CD4-positive, alpha-beta T cell (primary cell): ENCODE measurements at places on chromosomes 3 and 15.

DNA sequence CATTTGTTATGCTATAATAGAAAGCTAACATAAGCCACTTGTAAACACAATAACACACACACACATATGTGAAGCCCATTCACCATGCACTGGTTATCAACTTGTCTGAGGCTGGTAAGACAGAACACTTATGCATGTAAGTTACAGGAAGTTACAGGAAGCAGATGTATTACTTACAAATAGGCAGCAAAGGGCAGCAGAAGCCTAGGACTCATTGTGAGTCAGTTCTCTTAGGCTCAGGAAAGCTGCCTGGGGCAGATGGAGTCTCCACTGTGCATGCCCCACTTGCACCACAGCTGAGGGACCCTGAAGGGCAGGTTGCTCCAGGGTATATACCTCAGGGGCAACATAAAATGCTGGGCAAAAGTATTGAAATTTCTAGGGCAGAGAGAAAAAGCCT, 748.8 kb upstream of the CCDC54 start:
- no peak for DNase-seq

- DNase-seq, result no peak
Measured at GRCh38 chr3:32583708-32584107, 13.1 kb upstream of the DYNC1LI1 start.

- no peak for DNase-seq
Measured at GRCh38 chr15:56168394-56168793, 75.3 kb downstream of the RFX7 start.

GRCh38 chr3:50515565-50516439, 12.4 kb upstream of the CACNA2D2 start:
- DNase-seq, result no peak

DNA sequence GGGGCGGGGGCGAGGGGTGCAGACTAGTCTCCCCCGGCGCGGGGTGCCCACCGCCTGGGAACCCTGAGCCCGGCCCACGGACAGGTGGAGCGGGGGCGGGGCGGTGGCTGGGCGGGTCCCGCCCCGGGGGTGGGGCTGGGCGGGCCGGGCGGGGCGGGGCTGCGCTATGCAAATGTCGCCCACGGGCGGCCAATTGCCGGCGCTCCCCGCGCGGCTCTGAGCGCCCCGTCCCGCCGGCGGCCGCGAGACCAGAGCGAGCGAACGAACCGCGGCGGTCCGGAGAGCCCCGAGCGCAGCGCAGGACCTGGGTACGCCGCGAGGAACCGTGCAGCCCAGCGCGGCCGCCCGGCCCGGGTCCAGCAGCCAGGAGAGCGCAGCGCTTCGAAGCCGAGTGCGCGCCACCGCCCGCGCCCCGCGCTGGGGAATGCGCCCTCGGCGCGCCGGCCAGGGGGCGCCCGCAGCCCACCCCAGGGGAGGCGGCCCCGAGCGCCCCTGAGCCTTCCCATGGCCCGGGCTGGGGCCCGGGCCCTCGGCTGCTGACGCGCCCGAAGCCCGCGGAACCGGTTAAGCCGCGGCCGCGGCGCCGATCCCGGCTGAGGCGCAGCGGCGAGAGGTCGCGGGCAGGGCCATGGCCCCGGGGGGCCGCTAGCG, at the start of gene SEMA3F:
Gene SEMA3F, plus strand, starts transcription at position 485 of the 651 bp plus-strand sequence. CDS start 4,299 bp downstream, outside the sequence.
- DNase-seq, result peak; percentile 68

- DNase-seq, result no peak
Measured at GRCh38 chr3:37715976-37716375, 145.7 kb upstream of the CTDSPL start.

- no peak for DNase-seq
Measured at GRCh38 chr3:9473496-9474065, 76.2 kb downstream of the SETD5 start.

- DNase-seq, result no peak
Measured at GRCh38 chr3:16386561-16386960, 121.5 kb downstream of the OXNAD1 start.

DNA sequence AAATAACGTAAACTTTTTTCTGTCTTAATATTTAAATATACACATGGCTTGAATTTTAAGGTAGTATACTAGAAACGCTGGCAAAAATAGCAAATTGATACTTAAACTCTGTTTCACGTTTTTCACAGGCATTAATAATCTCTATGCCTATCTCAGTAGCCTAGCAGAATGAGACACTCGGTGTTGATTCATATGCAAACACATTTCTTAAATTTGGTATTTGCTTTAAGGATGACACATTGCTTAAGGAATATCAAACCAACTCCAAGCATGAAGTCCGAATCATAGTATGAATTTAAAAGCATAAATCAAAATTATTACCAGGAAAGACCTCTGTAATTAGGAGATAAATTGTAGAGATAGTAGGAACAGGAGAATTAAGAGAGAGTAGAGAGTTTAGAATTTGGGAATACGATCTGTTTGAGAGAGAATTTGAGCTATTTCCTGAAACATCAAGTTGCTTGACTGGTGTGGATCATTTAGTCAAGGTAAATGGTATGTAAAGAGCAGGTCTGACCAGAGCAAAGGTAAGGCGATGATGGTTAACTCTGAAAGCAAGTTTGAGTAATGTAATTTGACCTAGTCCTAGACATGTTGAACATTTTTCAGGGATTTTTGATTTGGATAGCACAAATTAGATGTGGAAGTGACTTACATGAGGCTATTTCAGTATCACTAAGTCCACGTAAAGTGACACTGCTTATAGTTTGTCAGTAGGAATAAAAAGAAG, 236.1 kb downstream of the ROBO1 start:
- no peak for DNase-seq

DNA sequence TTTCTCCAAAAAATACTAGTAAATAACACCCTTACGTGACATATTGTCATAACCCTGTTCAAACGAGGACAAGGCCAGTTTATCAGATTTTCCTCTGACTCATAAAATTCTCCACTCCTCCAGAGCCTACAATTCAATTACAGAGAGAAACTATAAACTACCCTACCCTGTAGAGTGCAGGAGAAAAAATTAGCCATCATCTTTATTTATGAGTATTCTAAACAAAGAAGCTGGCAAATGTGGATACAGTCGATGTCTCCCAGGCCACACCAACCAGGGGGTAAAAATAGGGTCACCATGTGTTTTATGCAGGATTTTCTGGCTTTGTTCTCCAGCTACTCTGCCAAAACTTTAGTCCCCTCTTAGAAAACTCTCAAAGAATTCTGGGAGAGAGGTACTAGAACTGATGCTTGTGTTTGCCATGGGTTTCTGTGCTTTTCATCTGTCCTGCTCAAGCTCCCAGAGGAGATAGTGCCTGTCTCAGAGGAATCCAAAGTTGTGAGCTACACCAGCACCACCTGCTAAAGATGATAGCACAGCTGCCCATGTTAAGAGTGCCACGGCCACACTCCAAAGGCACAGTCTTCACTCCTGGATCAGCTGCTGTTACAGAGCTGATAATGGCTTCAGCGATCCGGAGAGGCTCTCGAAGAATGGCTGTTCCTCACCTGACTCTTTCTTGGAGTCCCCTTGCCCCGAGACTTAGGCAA, 150.2 kb downstream of the IMPG2 start:
- no peak for DNase-seq

DNA sequence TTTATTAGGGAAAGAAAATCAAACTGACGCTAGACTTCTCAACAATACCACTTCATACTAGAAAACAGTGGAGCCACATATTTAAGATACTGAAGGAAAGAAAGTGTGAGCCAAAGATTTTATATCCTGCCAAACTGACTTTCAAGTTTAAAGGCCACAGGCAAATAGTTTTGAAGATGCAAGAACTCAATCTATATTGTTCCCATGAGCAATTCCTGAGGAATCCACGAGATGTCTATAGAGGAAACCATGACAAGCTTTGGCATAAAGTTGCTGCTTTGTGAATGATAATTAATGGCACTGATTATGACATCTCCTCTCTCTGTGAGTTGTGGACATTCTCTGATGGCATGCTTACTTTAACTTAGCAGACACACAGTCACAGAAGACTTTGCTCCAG, 276.1 kb upstream of the GOLGA6L4 start:
- DNase-seq, result no peak

DNA sequence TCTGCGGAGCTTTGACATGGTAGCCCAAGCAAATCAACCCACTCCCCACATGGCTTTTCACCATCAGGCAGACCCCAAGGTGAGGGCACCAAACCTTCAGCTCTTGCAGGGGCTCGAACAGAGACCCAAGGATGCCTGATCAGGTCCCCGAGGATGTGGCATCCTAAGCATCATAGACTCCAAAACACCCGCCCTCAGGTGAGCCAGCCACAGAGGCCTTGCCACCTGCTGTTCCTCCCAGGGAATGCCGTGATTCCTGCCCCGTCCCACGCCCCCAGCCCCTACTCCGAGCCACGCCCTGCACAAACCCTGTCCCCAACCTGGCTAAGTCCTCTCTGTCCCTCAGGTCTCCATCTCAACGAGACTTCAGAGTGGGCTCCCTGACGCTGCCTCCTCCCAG, 34.7 kb upstream of the SLC41A3 start:
- no peak for DNase-seq

DNA sequence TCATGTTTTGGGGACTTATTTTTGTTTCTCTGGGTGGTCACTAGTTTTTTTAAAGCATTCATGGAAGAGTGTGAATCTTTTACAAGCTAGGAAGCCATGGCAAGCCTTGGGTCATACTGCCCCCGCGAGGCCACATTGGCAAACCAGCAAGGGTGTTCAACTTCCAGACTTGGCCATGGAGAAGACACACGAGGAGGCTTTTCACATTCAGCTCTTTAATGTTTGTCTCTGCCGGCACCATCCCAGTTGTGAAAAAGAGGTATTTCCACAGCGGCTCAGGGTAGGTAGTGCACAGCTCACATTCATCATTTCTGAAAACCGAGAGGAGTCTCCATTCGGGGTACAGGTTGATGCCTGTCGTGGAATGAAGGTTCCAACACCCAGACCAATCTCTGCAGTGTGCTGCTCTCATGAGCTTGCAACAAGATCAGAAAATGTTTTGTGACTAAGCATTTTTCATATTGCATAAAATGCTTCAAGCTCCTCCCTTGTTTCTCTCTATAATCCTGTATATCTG, 7.7 kb downstream of the CCR5 start:
- DNase-seq, result peak; percentile 54

- DNase-seq, result no peak
Measured at GRCh38 chr15:100947760-100948429, 28.7 kb downstream of the LRRK1 start.

GRCh38 chr15:81268881-81269601, 54.9 kb downstream of the STARD5 start:
- no peak for DNase-seq

DNA sequence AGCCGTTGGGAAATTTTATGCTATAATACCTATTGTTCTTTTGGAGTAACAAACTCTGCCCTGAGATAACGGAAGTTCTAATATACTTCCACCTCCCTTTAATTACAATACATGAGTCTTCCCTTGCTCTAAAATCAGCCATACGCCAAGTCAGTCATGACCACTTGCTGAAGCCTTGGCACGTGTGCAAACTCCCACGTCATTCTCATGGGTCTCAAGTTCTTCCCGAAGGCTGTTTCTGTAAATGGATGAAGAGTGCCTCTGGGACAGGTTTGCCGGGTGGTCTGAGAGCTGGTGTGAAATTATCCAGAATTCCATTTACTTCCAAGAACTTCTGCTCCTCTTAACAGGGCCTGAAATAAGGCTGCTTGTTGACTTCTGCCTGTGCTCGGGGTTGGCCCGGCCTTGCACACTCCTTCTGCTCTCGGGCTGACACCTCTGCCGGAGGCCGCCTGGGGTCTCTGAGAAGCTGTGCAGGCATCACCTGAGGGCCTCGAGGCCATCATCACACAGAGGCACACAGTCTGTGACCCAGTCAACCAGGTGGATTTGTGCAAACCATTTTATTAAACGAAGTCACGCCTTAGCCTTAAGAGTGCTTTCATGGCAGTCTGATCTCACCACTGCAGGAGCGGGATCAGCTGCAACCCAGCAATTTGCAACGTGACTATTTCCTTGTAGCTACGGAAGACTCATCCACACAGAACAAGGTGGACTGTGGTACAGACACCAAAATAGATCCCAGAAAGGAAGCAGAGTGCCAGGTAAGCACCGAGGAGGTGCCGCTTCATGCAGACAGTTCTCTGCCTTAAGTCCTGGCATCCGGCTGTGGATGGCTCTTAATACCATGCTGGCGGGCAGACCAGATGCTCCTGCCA, 120.1 kb downstream of the ADAMTS17 start:
- DNase-seq, result no peak

DNA sequence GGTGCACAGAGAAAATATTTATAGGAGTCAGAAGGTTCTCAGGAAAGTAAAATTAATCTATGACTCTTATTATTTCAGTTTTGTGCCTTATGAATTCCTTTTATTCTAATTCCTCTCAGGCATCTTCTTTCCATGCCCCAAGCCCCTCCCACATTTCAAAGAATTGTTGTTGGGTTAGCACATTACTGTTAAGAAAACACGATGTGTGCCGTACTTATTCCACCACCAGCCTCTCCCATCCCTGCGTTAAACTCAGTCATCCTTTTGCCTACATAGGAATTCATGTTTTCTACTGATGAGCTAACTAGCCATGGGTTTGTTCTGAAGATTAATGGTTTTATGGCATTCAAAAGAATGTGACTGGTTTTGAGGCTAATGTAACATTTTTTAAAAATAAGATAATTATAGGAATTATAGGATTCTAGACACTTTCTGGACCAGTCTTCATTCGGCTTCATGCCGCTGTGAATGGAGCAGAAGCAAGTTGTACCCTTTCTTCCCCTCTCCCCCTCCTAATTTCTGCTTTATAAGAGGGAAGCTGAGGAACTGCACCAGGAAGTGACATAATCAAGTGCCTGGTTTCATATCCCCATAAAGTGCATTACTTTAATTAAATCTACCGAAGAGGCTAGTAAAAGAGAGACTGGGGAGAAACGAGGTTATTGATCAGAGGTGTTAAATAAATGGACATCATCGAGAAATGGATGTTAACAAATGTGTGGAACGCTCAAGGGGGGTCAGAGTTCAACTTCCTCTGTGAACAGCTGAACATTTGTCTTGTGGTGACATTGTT, 12.3 kb upstream of the MB21D2 start:
- DNase-seq, result peak; percentile 1

- DNase-seq, result no peak
Measured at GRCh38 chr3:24311881-24312280, 182.8 kb downstream of the THRB start.

DNA sequence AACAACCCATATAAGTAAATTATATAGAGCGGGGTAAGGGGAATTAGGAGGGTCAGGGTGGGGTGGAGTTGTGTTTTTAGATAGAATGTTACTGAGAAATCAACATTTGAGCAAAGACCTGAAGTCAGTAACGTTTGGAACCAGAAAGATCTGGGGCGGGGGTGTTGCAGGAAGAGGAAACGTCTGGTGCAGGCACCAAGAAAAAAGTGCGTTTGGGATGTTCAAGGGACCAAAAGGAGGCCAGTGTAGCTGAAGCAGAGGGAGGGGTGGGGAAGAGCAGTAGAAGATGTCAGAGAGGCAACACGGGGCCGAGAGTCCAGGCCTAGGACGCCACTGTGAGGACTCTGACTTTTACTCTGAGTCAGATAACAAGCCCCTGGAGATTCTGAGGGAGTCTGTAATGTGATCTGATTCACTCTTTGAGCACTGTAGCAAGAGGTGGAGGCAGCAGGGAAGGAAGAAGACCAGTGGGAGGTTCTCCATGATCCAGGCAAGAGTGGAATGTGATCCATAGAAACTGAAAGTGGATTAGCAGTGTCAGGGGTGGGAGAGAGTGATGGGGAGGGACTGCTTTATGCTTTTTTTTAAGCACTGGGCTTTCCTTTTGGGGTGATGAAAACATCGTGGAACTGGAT, 179.3 kb upstream of the CHRM5 start:
- DNase-seq, result no peak
